ENCODE measurements at places on chromosomes 5 and 9. TPM values are rescaled to one million over a fixed set of nuclear protein-coding genes. Genes with fewer than 3 reads are reported as not detected.

MARCHF11 gene
- total RNA-seq = not detected

EGFLAM gene
- total RNA-seq = 4.6 TPM

CDX1 gene
- total RNA-seq = not detected

AK8 gene
- total RNA-seq = 0.26 TPM

IFNA14 gene
- not detected for total RNA-seq

DNA sequence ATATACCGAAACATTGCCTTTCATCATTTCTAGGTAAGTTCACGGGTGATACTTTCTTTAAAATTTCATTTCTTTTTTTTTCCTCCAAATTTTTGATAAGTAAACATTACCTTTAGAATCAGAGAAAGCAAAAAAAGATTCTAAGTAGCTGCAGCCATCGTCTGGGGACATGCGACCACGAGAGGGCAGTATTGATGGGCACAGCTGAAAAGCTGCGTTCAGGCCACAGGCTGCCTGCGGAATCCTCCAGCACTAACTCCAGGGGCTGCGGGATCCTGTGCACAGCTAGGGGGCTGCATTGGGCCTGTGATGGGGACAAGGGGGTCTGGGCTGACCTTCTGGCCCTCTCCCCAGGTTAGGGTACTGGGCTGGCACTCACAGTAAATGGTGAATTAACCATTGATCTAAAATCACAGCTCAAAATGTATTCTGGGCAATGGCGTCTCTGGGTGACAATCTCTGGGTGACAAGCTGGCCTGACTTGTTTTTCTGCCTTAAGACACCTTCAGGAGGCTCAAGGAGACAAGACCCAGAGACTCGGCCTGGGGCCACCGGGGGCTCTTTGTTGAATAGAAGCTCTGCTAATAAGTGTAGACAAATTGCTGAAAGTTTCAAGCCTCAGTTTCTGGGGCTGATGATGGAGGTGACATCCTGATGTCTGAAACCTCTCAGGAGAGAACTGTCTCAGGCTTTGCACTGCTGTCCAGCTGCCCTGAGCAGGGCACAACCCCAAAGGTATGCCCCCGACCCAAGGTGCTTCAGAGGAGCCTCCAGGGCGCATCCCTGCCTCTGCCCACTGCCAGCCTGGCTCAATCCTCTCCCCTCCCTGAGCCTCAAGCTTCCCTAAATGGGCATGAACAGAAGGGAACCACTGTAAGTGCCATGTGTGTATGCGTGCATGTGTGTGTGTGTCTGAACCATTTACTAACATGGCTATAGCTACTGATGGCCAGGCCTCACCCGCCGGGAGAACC, 44.3 kb upstream of the SARDH start:
- DNase-seq = peak; percentile 86

DNA sequence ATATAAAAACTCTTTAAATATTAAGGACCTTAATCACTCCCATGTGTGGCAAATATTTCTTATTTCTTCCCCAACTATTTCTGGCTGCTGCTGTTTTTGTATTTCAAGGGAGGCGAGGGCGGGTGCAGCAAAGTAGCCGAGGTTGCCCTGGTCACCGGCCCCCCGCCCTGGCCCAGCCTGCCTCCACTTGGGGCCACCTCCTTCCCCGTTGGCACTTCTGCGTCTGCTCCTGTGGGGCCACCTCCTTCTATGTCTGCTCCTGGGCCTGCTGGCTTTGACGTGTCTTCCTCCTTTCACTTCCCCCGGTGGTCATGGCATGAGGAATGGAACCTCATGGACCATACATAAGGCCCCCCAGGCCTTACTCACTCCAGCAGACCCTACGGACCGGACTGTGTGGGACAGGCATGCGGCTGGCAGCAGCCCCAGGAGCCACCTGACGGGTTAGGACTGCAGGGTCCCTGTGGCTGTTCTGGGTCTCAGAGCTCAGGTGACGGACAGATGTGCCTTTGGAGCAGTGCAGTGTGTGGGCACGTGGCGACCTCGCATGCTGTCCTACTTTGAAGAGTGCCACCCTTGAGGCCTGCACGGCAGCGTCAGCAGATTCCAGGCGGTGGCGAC, 5.8 kb upstream of the ENTPD8 start:
- peak; percentile 16 for DNase-seq

DNA sequence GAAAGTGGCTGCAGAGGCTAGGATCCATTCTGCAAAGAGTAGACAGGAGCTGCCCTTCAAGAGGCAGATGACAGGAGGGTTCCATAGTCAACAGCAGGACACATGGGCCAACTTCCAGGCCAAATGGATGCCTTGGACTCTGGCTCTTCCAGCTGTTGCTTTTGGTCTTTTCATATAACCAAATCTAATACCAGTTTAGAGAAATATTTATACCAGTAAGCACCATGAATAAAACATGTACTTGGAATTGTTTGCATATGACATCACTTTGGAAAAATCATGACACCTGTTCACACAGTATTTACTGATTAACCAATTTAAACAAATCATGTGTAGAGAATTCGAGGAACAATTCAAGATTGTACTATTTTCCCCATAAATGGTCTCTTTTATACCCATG, 481.3 kb downstream of the DMRT2 start:
- DNase-seq = no peak

DNA sequence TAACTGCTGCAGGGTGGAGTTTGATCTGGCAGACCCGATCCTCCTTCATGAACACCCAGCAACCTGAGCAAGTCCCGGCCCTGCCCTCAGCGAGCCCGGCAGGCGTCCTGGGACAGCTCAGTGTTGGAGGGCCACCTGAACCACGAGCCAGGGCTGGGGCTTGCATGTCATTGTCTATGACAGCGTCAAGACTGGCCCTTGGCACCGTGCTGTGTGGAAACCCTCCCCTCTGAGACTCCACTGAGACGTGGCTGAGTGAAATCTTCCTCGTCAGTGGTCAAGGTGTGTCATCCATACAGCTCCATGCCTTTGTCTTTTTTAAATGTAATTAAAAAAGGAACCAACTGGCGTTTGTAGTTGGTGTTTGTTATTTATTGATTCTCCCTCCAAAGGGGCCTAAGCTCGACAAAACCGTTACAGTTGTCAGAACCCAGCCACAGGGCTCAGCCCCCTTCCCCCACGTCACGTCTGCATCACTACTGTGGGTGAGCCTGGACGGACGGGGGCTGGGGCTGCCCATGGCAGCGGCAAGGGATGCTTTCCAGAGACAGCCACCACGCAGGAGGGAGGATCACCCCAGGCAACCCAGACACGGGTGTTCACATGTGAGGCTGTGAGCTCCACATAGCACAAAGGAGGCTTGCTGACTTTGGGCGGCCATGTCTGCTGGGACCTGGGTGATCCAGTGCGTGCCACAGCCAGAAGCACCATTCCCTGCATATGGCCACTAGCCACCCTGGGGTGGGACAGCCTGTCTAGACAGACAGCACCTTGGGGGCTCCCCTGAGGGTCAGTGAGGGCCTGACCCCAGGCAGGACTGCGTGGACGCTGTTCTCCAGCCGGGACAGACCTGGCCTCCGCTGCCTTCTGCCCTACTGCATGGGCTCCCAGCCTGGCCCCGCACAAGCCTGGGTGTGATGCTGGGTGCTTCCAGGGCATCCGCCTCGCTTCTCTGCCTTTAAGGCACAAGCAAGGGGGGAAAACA, 7.3 kb downstream of the UCK1 start:
- DNase-seq = no peak

GRCh38 chr5:156802501-156802900, 47.6 kb upstream of the PPP1R2B start:
- DNase-seq = no peak

DNA sequence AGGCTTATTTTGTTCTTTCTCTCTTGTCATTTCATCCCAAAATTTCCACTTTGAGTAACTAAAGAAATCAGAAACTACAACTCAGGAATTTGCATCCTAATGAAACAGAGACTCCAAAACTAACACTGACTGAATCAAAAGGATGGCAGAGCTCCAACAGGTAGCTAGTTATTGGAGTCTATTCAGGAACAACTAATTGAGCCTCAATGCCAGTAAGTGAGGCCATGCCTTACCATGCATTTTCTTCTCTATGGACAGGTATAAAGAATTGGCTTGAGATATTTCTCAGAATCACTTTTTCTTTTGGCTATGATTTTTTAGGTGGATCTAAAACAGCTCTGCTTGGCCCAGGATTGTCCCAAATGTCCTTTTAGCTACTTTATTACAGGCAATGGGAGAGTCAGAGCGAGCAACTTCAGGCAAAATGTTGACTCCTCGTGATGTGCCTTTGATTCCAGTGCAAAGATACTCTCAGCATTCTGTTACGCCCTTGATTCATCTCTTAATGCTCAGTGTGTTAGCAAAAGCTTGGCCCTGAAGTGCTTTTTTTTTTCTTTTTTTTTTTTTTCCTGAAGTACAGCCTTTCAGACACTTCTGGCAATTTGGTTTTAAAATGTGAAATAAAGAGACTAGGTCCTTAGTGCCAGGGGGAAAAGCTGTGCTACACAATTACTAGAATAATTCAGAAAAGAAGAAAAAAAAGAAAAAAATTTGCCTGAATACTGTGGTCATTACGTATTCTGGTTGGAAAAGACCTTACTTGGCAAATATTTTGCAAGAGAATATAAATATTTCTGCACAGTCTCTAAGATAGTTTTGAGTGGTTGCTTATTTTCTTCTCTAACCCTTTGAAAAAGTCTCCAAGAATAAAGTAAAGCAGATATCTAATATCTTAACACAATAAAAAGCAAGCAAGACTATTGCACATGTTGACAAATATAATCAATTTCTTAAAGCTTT, 423.7 kb downstream of the ANXA1 start:
- DNase-seq = no peak

DNA sequence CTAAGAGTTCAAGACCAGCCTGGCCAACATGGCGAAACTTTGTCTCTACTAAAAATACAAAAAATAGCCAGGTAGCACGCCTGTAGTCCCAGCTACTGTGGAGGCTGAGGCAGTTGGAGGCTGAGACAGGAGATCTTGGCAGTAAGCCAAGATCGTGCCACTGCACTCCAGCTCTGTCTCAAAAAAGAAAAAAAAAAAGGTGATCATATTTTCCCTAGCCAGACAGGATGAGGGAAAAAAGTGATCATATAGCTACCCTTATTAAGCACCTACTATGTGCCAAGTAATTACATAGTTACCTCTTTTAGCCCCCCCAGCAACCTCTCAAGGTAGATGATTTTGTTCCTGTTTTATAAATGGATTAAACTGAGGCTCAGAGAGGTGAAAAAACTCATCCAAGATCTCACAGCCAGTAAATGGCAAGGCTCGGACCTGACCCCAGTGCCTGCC, 18.1 kb upstream of the RPL26L1 start:
- no peak for DNase-seq

DNA sequence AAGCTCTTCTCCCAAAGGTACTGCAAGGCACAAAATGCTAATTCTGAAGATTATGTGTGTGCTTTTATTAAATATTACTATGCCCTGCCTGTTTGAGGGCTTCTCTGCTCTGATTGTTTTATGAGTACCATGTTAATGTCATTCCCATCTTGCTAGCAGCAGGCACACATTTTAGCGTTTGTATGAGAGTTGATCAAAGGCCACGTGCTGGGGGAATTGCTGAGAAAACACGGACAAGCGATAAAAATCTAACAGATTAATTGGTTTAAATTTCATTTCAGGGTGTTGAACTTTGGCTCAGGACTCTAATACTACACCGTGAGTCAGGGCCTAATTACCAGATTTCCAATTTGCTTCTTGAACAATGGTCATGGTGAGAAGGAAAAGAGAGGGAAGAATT, 298.4 kb downstream of the EBF1 start:
- DNase-seq = no peak

DNA sequence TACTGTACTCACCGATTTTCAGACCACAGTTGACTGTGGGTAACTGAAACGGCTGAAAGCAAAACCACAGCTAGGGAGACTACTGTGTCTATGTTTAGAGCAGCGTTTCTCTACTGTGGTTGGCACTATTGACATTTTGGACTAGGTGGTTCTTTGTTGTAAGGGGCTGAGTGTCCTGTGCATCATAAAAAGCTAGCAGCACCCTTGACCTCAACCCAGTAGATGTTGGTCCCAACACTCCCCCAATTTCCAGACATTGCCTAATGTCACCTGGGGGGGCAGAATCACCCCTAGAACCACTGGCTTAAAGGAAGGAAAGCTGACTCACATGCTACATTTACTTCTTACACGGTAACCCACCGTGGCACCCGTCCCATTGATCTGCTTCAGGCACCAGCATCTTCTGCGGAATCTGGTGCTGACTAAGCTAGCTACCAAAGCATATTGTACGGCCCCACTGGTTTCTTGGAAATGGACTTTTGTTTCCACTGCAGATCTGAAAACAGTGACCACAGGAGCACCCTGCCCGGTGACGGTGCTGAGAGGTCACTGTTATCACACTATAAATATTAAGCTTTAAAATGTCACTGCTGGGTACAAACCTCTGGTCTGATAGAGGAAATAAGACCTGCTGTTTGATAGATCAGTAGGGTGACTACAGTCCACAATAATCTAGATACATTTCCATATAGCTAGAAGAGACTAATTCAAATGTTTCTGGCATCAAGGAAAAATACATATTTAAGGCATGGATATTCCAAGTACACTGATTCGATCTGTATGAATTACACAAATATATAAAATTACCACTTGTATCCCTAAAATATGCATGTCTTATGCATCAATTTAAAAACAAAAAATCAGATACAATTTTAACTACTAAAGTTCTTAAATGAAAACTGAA, 151.4 kb downstream of the HSD17B3 start:
- DNase-seq = peak; percentile 26

GRCh38 chr5:10471677-10472076, 30.0 kb downstream of the ROPN1L start:
- DNase-seq = no peak

- no peak for DNase-seq
These were observed 255.0 kb downstream of the EFNA5 start for GRCh38 chr5:107415762-107416161.

- DNase-seq = no peak
These were observed 258.4 kb upstream of the TAS2R1 start for GRCh38 chr5:9888501-9888901.

DNA sequence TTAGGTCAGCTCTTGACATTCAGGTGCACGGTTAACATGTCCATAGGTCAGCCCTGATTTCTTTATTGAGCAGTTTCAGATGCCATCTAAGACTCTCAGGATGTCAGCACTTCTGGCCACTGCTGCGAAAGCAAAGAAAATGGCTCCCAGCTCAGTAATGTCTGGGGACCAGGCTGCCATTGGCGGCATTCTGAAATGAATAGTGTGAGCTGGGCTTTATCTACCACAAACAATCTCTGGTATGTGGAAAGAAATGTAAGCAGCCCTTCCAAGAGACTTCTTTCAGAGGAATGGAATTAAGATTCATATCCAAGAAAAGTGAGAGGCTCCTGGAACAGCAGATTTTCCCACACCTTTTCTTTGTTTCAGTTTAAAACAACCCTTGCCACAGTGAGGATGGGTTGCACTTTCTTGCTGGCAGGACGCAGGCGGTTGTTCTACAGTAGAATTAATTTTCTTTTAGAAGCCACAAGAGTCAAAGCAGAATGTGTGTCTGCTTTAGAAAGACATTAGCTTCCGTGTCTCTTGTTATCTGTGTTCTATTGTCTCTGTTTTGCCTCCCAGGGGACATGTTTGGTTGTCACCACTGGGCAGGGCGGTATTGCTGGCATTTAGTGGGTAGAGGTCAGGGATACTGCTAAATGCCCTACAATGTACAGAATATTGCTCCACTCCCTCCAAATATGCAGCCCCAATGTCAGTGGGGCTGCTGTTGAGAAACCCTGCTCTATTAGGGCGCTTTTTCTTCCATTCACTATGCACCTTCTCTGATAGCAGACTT, 149.9 kb upstream of the ANKH start:
- no peak for DNase-seq

GRCh38 chr9:75414371-75415160, 326.3 kb downstream of the OSTF1 start:
- DNase-seq = no peak

All from body of pancreas (tissue), 4 donors.